Naive thymus-derived CD8-positive, alpha-beta T cell (primary cell): ENCODE measurements at places on chromosomes 2 and 18. TPM values are rescaled to one million over a fixed set of nuclear protein-coding genes. Genes with fewer than 3 reads are reported as not detected.
A peak's percentile ranks its signal among the peaks of the same experiment; 100 is the strongest.

- no peak for DNase-seq
Measured at GRCh38 chr2:231519975-231520555, 10.2 kb downstream of the NMUR1 start.

GRCh38 chr18:60182223-60182622 is 190.4 kb downstream of the MC4R start:
- no peak for DNase-seq

DNA sequence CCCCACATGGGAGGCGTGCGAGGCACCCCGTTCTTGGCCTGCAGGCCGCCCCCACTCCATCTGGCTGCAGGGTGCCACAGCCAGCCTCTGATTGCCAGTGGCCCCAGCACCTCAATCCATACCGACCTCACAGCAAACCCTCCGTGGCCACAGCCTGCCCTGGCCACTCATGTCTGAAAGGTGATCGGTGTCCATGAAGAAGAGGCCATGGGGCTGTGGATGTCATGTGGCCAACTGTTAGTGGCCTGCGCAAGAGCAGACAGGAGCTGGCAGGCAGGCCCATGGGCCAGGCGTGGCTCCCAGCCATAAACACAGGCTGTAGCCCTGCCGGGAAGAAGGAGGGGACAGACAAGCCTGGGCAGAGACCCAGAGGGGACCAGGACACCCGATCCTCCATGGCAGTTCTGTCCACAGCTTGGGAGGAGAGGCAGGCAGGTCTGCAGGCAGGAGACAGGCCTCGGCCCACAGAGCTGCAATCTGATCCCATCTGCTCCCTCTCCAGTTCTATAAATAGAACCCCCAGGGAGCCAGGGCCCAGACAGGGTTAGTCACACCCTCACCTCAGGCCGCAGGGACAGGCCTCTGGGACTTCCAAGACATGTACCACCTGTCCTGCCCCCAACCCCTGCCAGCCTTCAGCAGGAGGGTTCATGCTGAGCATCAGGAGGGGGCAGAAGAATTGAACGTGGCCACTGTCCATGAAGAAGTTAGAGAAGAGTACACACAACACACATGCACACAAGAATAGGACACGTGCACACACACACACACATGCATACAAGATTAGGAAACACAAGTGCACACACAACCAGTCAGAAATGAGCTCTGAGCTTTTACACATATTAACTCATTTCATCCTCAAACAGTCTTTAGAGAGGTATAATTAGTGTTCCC is 16.9 kb downstream of the STEAP3 start:
- DNase-seq = no peak

GRCh38 chr2:197131558-197131855 is 179.1 kb downstream of the ANKRD44 start:
- DNase-seq = no peak

CRYBA2 gene
- total RNA-seq = not detected

DNA sequence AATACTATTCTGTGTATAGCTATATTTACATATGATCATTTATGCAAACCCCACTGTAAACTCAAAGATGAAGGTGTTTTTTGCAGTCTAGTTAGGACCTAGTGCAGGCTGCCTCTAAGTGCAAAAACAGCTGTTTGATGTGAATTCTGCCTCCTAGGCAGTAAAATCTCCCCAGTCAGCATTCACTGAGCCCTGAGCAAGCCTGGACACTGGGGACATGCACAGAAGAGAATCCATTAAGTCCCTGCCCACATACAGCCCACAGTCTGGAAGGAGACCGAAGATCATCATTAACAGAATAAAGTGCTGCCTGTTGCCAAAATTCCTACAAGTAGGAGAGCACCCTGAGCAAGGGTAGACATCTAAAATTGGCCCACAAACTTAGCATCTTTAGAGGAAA is 14.4 kb upstream of the BIN1 start:
- DNase-seq = no peak

LYPD6 gene
- not detected for total RNA-seq

- DNase-seq = no peak
Measured at GRCh38 chr2:176595986-176596385, 326.7 kb downstream of the MTX2 start.

GRCh38 chr2:146879882-146880281 is 964.9 kb upstream of the ACVR2A start:
- DNase-seq = no peak

DNA sequence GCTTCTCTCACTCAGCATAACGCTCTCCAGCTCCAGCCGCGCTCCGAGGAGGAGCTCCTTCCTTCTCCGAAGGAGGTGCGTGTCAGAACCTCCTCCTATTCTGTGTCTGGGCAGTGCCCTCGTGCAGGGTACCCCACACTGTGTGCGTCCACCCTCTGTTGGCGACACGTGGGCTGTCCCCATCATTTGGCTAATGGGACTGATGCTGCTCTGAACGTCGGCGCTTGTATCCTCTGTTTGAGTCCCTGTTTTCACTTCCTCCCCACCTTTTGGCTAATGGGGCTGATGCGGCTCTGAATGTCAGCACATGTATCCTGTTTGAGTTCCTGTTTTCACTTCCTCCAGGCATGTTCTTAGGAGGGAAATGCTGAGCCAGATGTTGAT is 22.2 kb downstream of the KCNG2 start:
- DNase-seq = no peak

GRCh38 chr2:18560031-18560796 is at the start of gene RDH14:
Gene RDH14, minus strand, starts transcription at chr2:18560653. Its CDS starts 81 bp downstream, at chr2:18560572.
- DNase-seq = peak; percentile 95

GRCh38 chr18:42392416-42392815 is 437.4 kb downstream of the PIK3C3 start:
- DNase-seq = no peak

DNA sequence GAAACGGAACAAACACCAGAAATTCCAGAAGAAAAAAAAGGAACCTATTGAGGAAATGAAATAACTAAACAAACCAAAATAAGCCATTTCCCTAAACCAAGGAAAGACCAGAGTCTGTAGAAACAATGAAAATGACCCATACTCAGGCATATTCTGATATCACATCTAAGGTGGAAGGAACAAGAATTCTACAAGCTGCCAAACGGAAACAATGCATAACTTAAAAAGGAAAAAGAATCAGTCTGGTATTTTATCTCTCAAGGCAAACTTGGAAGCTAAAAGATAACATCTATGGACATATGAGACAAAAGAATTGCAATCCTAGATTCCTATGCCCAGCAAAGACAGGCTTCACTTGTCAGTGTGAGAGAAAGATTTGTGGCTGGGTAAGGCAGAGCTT is 326.2 kb downstream of the PDE11A start:
- no peak for DNase-seq
